ENCODE measurements at places on chromosomes 16 and 17.

DNA sequence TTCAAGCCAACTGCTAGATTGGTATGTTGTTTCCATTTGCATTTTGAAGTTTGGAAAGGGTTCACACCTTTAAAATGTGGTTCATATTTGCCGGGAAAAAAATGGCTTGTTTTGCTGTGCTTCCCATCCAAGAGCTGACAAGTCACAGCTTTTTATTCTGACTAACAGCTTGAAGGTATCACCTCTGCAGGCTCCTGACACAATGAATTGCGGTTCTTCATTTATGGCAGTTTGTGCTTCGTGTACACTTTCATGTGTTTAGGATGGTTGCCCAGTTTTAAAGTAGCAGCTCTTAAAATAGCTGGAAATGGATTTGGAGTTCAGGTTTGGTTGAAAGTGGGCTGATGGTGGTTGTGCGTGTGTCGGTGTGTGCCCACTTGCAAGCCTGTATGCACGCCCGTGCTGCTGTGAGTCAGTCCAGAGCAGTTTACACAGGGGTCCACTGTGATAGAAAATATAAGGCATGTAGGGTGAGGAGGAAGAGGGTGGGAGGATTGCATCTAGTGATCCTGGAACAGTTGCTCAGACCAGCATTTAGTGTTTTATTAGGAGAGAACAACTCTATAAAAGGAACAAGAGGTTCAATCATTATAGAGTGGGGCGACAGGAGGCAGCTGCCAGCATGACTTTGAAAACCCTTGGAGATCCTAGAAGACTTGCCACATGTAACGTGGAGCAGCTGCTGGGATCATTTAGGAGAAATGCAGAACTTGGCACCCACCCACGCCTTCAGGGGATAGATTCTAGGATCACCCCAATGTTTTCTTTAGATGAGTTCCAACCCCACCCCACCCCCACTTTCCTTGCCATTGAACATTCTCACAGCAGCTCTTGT is 108.0 kb upstream of the TBX2 start:
- peak; percentile 4 for DNase-seq

- DNase-seq = no peak
Observed at GRCh38 chr17:82287868-82288801, 14.6 kb upstream of the CSNK1D start.

DNA sequence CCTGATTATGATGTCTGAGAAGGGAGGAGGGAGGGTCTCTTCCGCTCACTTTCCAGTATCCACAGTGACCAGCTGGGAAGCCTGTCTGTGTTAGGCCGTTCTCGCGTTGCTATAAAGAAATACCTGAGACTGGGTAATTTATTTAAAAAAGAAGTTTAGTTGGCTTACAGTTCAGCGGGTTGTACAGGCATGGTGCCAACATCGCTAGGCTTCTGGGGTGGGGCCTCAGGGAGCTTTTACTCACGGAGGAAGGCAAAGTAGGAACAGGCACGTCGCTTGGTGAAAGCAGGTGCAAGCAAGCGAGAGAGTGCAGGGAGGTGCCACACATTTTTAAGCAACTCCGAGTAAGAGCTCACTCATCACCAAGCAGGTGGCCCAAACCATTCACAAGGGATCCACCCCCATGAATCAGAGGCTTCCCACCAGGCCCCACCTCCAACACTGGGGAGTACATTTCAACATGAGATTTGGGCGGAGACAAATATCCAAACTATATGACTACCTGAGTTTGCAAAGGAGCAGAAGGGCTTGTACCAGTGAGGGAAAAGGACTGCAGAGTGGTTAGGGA is 137.5 kb downstream of the CCDC182 start:
- DNase-seq = no peak

DNA sequence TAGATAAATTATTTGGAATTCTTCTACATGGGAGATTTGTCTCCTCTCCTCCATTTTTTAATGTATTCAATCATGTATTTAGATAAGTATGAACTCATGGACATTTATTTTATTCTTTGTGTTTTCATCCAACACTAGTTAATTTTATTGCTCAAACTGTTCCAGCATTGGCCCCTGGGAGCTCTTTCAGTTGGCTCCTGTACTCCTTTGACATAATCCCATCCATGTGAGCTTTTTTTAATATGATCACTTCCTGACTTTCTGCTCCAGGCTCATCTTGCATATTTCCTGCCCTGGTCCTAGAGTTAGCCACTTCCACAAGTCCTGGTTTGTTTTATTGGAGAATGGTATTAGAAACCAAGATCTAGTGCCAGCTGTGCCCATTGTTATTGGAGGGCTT is 419.0 kb upstream of the CDH11 start:
- no peak for DNase-seq

- DNase-seq = no peak
Observed at GRCh38 chr16:31179219-31179746, 656 bp upstream of the FUS start.

DNA sequence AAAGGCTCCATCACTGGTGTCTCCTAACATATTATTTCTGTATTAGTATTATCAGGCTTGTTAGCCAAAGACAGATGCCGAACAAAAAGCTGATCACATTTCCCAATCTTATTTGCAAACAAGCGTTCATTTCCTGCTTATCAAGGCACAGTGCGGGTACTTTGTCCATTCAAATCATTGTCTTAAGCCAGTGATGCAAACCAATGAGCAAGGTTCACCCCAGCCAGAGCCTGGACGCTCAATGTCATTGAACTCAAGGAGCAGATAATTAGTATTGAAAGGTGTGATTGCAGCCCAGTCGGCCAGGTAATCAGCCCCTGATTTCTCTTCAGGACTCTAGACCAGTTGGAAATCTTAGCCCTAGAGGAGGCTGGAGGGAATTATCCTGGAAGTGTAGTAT is 20.4 kb upstream of the SOX9 start:
- no peak for DNase-seq

- no peak for DNase-seq
Observed at GRCh38 chr16:66480265-66481080, 53.4 kb downstream of the BEAN1 start.

DNA sequence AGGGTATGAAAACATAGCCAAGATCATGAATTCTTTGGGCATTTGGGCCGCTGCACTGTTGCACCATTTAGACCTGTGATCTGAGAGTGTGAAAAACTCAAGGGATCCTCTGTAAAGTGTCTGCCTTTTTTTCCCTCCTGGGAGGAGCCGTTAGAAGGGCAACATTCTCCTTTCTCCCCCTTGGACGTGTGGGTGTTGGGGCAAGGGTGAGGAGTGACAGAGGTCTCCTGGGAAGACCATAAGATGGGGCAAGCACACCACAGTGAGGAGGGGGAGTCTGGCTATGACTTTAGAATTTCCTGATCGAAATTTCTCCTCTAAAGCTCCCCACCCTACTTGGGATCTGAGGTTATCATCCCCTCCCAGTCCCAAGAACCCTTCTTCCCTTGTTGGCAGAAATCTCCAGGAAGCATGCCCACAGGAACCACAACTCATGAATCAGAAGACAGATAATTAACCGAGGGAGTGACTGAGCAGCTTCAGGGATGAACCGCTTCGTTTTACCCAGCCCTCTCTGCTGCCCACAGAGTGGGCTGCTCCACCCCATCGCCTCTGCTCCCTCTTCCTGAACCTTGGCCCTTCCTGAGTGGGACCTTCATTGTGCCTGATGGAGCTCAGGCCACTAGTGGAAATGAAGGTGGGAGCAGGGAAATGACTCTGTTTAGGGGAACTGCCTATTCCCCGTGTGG is 4.2 kb downstream of the ITGB3 start:
- DNase-seq = no peak

- no peak for DNase-seq
Observed at GRCh38 chr16:342455-343213, 9.9 kb downstream of the AXIN1 start.

GRCh38 chr16:89370601-89371000 is 119.8 kb downstream of the ANKRD11 start:
- DNase-seq = no peak

DNA sequence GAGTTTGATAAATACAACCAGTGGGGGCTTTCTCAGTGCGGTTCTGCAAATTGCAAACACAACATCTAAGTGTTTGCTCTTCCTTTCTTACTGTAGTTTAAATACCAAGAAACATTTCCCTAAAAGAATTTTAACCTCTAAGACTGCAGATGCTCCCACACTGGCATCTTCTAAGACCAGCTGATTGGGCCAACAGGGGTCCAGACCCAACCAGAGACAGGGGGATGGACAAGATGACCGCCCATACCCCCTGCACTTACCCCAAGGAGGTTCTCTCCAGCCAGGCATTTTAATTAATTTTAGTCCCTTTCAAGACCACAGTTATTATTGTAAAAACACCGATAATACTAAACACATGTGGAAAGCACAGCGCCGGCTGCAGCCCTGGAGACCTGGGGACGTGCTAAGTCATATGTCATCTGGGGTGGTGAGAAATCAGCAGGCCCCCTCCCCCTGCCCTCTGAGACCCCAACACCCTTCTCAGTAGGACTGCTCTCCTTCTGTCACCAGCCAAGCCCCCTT is 242.3 kb downstream of the SOX9 start:
- DNase-seq = no peak

- no peak for DNase-seq
Observed at GRCh38 chr16:28878083-28878926, at the start of gene ATP2A1. TSS of gene ATP2A1 (plus strand) at chr16:28878488. CDS start at chr16:28878672, 184 bp downstream.

GRCh38 chr17:49000943-49001342 is 3.8 kb downstream of the IGF2BP1 start:
- no peak for DNase-seq

DNA sequence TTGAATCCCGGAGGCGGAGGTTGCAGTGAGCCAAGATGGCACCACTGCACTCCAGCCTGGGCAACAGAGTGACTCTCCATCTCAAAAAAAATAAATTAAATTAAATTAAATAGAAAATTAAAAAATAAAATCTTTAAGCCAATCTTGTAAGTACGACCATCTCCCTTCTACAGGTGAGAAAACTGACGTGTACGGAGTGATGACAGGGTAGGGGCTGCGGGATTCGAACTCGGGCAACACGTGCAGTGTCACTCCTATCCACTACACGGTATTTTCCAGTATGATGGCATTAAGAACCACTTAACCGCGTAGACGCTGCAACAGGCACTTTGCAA is 762 bp downstream of the WDR59 start:
- no peak for DNase-seq

GRCh38 chr17:42720996-42721583 is 23.8 kb downstream of the EZH1 start:
- peak; percentile 73 for DNase-seq

GRCh38 chr16:4679156-4679849 is 14.1 kb upstream of the NUDT16L1 start:
- peak; percentile 53 for DNase-seq

GRCh38 chr16:70402916-70403659 is 35.8 kb downstream of the ST3GAL2 start:
- no peak for DNase-seq

GRCh38 chr17:78821961-78822360 is 18.7 kb downstream of the USP36 start:
- DNase-seq = no peak

GRCh38 chr17:9845306-9845705 is 19.6 kb downstream of the GLP2R start:
- DNase-seq = no peak

- no peak for DNase-seq
Observed at GRCh38 chr17:37824534-37825485, 80.0 kb upstream of the HNF1B start.

GRCh38 chr17:7816926-7817642 is 16.9 kb upstream of the KDM6B start:
- no peak for DNase-seq

DNA sequence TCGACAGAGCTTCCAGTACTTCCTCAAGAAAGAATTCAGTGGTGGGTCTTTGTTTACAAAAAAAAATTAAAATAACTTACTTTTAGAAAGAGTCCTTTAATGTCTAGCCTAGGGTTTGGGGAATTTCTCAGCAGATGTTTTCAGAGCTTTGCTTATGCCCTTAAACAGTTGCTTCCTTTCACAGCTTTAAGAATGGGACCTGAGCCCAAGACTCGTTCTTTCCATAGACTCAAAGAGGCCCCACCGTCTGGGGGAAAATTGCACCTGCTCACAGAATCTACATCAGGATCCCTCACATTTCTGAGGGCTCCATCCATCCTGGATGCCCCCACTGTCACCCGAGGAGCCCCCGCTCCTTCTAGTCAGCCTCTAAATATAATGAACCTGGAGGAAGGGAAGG is 60.0 kb downstream of the RGS9 start:
- DNase-seq = no peak

- peak; percentile 63 for DNase-seq
Observed at GRCh38 chr17:80761110-80761871, 216.7 kb downstream of the RPTOR start.

DNA sequence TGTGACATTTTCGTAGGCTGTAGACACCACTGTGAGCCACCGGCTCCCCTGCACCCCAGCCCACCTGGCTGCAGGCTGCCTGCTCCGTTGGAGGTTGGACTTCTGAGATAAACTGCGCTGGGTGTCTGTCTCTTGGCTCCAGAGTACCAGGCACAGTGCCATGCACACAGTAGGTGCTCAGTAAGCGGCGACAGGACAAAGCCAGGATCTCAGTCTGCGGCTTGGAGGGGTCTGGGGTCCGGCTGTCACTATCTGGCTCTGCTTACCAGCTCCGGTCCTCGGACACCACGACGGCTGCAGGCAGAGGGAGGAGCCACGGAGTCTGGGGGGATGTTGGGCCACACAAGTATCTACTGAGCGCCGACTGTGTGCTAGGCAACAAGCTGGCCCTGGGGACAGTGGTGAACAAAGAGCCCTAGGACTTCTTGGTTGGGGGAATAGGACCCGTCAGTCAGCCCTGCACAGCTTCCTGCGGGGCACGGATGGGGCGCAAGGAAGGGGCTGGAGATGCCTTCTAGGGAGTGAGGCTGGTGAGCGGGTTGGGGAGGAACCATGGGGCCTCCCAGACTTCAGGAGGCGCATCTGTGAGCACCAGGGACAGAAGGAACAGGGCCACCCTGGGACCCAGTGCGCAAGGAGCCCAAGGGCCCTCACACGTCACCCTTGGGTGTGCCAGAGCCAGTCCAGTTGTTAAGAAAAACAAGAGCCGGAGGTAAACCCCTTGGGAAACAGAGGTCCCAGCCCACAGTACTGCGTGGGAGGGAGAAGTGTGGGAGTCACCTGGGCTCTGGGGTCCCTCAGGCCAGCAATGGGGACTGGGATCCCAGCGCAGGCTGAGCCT is 17.3 kb downstream of the JPH3 start:
- no peak for DNase-seq

DNA sequence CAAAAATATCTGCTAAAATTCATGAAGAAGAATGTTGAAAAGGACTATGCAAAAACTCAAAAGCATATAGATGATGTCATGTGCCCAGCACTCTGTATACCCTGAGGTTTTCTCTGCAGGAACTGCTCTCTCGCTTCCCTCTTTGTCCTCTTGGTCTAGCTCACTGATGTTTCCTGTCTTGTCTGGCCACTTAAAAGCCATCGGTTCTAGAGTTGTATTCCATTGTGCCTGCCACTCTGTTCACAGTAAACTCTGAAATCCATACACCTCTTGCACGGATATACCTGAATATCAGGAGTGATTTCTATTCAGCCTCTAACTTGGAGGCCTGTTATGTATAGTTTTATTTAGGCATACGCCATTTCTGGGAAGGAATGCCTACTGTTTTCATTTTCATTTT is 101.0 kb upstream of the CNTNAP4 start:
- DNase-seq = no peak

- DNase-seq = peak; percentile 29
Observed at GRCh38 chr17:67779098-67779672, 46.1 kb upstream of the BPTF start.

GRCh38 chr16:64060631-64061030 is 1061.2 kb downstream of the CDH11 start:
- DNase-seq = no peak
